Stimulated activated CD8-positive, alpha-beta memory T cell treated with anti-CD3 and anti-CD28 coated beads, Interleukin-4, amount 100 ng/mL, for 24 hours (primary cell): ENCODE measurements at places on chromosomes 16 and 17.

- no peak for DNase-seq
Measured at GRCh38 chr16:21626659-21627277, 25.6 kb downstream of the IGSF6 start.

- no peak for DNase-seq
Measured at GRCh38 chr17:15469260-15469659, 1.8 kb upstream of the CDRT4 start.

DNA sequence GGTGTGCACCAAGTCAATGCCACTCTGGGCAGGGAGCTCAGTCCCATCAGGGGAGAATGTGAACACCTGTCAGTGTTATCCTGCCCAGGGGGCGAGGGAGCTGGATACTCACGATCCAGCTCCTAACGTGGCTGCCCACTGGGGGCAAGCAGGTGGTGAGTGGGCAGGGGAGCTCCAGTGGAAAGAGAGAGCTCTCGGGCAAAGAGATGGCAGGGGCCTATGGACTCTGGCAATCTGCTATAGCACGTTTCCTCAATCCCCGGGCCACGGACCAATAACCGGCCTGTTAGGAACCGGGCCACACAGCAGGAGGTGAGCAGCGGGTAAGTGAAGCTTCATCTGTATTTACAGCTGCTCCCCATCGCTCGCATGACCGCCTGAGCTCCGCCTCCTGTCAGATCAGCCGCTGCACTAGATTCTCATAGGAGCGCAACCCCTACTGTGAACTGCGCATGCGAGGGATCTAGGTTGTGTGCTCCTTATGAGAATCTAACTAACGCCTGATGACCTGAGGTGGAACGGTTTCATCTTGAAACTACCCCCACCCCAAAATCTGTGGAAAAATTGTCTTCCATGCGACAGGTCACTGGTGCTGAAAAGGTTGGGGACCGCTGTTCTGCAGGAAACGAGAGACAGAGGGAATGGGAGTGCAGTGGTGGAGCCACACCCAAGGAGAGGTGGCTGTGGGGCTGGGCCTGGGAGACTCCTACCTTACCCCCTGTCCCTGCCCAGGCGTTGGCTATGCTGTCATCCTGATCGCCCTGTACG, 15.6 kb downstream of the SLC6A2 start:
- no peak for DNase-seq

GRCh38 chr17:16419074-16419928, 3.9 kb downstream of the TRPV2 start:
- peak; percentile 53 for DNase-seq

- DNase-seq, result no peak
Measured at GRCh38 chr17:60091109-60091508, 12.4 kb upstream of the HEATR6 start.
